ENCODE measurements at places on chromosomes 4 and X.

- DNase-seq, result no peak
Observed at GRCh38 chr4:97003715-97004114, 1139.6 kb downstream of the STPG2 start.

GRCh38 chrX:20623448-20623847, 356.7 kb upstream of the RPS6KA3 start:
- DNase-seq, result no peak

- DNase-seq, result no peak
Observed at GRCh38 chr4:32798471-32799159, 2078.4 kb downstream of the PCDH7 start.

- no peak for DNase-seq
Observed at GRCh38 chr4:130760246-130760645, 1664.3 kb downstream of the C4orf33 start.

- no peak for DNase-seq
Observed at GRCh38 chr4:94534401-94535312, 82.9 kb downstream of the PDLIM5 start.

DNA sequence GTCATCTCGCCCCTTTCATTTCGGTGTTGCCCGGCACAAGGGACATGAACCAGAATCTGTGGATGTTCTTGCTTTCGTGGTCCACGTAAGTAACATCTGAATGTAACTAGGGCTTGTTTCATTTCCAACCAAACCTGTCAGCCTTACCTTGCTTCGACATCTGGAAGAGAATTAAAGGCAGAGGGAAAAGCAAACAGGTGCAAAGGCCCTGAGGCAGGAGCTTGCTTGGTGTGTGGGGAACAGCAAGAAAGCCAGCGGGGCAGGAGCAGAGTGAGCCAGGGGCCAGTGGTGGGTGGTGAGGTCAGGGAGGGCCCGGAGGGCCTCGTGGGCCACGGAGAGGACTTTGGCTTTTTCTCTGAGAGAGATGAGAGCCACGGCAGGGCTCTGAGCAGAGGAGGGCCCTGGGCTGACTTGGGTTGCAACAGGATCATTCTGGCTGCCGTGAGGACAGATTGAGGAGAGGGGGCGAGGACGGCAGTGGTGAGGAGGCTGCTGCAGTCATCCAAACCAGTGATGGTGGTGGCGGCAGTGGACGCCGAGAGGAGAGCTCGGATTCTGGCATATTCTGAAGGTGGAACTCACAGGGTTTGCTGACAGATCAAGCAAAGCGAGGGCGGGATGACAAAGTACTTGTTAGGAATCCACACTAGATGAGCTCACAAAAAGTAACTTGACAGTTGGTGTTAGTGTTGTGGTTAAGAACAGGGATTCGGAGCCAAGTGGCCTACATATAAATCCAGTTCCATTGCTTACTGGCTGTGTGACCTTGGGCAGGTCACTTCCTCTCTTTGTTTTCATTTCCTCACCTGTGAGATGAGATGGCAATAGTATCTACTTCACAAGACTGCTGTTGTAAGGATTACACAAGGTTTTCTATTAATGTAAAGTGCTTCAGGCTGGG, 6.8 kb upstream of the WDR13 start:
- no peak for DNase-seq

- DNase-seq, result no peak
Observed at GRCh38 chr4:25981749-25982148, 67.7 kb downstream of the SMIM20 start.

GRCh38 chr4:175071123-175071522, 153.0 kb downstream of the ADAM29 start:
- DNase-seq, result no peak

- DNase-seq, result no peak
Observed at GRCh38 chr4:160772668-160773067, 1391.1 kb downstream of the FSTL5 start.

DNA sequence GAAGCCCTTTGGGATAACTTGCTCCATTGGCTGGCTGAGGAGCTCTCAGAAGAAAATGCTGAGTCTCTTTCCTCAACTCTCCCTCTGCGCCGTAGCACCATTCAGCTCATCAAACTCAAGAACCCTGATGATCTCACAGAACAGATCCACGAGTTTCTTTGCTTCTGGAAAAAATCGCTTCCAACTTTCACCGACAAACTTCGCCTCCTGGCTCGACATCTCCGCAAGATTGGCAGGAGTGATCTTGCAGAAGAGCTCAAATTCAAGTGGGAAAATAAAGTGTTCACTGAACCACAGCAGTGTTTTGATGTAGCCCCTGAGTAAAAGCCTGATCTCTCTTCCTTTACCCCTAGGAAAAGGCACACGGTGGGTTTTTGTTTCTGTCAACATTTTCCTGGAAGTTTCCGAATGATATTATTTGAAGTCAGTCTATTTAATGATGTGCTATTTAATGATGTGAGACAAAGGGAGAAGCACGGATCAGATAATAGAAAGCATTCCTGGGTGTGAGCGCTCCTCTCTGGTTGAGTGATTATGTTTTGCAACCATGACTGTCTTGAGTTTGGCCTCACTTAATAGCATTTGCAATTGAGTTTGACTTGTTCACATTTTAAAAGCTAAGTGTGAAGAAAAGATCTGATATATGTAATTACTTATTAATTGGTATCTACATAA, 62.2 kb downstream of the DTHD1 start:
- DNase-seq, result no peak

- no peak for DNase-seq
Observed at GRCh38 chrX:42195506-42195905, 272.2 kb upstream of the CASK start.

GRCh38 chrX:24658421-24658820, 11.3 kb upstream of the PCYT1B start:
- DNase-seq, result no peak

GRCh38 chr4:96052827-96053226, 212.9 kb downstream of the PDHA2 start:
- no peak for DNase-seq

DNA sequence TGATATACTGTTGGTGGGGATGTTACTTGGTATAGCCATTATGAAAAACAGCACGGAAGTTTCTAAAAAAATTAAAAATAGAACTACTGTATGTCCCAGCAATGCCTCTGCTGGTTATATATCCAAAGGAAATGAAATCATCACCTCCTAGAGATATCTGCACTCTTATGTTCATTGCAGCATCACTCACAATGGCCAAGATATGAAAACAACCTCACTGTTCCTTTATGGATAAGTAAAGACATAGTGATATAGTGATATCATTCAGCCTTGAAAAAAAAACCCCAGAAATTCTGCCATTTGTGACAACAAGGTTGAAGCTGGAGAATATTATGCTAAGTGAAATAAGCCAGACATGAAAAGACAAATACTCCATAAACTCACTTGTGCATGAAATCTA, 543.8 kb upstream of the SLIT2 start:
- DNase-seq, result no peak

- DNase-seq, result no peak
Observed at GRCh38 chrX:130393451-130394074, 8.1 kb upstream of the GPR119 start.

DNA sequence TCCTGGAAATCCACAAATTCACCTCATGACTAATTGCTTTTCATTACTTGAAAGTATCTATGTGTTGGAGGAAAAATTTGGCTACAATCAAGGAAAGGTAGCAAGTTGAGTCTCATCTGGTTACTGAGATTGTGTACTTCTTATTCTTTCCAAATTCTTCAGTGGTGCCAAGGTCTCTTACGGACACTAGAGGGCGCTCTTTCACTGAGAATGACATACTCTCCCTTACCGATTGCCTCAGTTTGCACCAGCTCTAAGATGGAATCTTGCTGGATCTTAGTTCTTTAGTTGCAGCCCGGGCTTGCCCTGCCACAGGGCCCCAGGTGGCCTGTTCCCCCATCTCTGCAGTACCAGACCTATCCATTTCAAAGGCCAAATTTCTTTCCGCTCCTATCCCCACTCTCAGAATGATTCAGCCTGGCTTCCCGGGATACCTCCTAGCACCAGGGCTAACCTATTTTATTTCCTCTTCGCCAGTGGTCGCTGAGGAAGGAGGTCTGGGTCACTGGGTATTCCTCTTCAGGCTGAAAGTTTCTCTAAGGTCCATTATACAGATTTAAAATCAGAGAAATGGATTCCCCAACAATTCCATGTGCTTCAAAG, 24.6 kb upstream of the GPR50 start:
- no peak for DNase-seq

DNA sequence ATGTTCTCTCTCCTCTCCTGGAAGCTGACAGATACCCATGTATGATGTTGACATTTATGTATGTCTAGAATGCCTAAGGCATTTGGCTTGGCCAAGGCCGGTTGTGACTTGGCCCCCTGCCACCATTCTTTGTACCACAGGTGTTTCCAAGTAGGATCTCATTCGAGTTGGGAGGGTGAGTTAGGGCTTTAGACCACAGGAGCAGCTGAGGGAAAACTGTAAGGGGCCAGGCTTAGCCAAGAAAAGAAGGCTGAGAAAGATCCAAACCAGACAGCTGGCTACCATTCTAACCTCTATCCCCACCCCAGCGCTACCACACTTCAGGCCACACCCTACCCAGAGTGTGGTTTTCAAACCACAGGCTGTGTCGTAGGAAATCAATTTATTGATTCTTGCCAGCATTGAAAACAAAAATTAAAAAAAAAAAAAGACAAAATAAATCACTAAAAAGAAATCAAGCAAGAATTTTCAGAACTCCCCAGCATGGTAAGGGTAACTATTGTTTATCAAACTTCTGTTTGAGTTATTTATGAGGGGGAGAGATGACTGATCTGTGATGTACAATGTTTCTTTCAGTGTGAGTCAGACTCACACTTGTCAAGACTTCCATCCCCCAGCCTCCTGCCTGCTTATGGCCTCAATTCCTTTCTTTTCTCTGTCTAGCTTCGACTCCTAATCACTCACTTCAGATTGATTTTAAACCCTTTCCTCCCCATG, 9.9 kb downstream of the TMSB4X start:
- DNase-seq, result no peak

- no peak for DNase-seq
Observed at GRCh38 chrX:25202827-25203226, 187.1 kb upstream of the ARX start.

- no peak for DNase-seq
Observed at GRCh38 chr4:87698394-87698793, 48.3 kb downstream of the DMP1 start.

DNA sequence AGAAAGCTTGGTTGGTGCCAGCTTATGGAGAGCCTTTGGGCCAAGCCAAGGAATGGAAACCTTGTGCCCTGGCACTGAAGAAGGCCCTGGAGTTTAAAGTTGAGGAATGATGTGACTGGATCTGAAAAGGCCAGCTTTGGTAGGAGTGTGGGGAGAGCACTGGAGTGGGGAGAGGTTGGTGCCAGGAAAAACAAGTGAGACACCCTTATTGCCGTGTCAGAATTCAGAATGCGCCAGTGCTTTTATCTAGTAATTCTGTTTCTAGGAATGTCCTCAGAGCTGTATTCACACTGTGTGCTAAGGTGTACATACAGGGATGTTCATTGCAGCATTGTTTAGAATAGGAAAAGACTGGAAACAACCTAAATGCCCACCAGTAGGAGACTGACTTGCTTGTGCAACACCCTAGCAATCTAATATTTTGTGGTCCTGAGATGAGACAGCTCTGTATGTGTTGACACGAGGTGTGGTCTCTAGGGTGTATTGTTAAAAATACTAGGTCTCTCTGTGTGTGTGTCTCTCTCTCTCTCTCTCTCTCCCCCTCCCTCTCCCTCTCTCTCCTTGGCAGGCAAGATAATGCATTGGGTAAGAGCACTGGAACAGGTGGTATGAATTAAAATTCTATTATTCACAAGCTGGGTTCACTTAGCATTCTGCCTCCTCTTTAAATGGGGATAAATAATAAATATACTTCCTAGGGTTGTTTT, 107.8 kb downstream of the GATB start:
- DNase-seq, result no peak

DNA sequence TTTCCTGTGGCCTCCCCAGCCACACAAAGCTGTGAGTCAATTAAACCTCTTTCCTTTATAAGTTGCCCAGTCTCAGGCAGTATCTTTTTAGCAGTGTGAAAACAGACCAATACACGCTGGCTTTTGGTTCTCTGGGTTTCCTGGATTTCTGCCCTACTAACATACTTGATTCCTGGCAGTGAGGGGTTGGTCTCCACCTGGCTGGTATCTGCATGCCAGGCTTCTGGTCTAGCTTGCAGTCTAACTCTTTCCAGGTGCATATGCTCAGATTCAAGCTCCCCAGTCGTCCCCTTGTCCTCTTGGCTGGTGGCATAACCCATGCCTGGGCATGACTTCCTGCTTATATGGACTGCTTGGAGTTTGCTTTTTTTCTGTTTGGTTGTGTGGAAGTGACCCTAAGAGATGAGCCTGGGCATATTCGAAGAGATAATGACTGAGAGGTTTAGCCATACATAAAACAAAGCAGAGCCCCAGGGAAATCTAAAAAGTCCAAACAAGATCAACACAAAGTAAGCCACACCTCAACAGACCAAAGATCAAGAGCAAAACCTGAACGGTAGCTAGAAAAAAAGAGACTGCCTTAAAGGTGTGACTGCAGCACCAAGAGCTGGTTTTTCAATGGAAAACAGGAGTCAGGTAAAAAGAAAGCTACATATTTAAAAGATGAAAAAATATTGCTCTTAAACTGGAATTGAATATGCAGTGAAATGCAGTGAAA, 102.1 kb upstream of the STS start:
- no peak for DNase-seq

GRCh38 chrX:85620466-85620865, 241.0 kb upstream of the POF1B start:
- DNase-seq, result no peak

- no peak for DNase-seq
Observed at GRCh38 chrX:133983974-133984845, 1.2 kb downstream of the GPC3 start.

DNA sequence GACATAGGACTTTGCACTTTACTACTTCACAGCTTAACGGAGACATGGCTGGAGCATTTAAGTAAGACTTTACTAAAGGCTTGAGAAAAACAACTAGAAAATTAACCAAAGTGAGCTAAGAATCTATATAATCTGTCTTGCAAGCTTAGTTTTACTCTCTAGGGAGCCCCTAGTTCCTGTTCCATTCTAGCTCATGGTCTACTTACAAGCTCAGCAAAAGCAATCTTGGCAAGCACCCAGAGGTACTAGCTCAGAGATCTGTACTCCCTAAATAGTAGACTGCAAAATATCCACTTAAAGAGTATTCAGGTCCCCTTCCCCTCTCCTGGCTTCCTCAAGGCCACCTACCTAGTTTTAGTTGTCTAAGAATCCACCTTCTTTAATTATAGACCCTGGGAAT, 469.0 kb downstream of the IDS start:
- no peak for DNase-seq

DNA sequence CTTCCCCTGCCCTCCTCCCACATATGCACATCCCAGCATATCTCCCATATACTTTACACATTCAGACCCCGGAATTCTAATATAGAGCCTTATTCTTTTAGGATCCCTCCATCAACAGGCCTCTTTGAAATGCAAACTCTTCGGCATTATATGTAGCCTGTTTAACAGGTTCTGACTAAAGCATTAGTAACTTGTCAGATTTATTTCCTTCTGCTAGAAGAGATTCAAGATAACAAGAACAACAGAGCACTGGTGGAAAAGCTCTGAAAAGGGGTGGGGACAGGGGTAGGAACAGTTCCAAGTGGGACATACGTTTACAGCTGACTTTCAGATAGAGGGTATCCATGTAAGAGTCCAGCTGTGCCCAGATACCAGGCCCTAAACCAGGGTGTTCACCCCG, 31.7 kb upstream of the PRPS1 start:
- no peak for DNase-seq

All from stimulated activated CD8-positive, alpha-beta memory T cell treated with anti-CD3 and anti-CD28 coated beads, Interleukin-4, amount 100 ng/mL, for 24 hours (primary cell).